ENCODE measurements at places on chromosomes 11 and 22. TPM values are rescaled to one million over a fixed set of nuclear protein-coding genes. Genes with fewer than 3 reads are reported as not detected.

The TSGA10IP gene
- not detected for total RNA-seq

The PSMC3 gene
- 294 TPM for total RNA-seq

The BEST1 gene
- 0.96 TPM for total RNA-seq

The ART1 gene
- not detected for total RNA-seq

The TMEM86A gene
- total RNA-seq, result 1.1 TPM

The LAYN gene
- 113 TPM for total RNA-seq

The KDM4E gene
- not detected for total RNA-seq

The THY1 gene
- total RNA-seq, result 1,190 TPM

The EFCAB6 gene
- 0.54 TPM for total RNA-seq

Data from M059J (cell line).